Activated T-cell treated with anti-CD3 and anti-CD28 coated beads, Interleukin-2, amount 50 U/mL, for 72 hours (primary cell): ENCODE measurements at places on chromosomes 16 and 17.

GRCh38 chr16:75065149-75065505 lies 51.5 kb downstream of the LDHD start:
- peak; percentile 42 for DNase-seq

- DNase-seq, result no peak
These were observed 15.4 kb upstream of the NDEL1 start for GRCh38 chr17:8420041-8420934.

- DNase-seq, result no peak
These were observed 54.0 kb upstream of the COX10 start for GRCh38 chr17:14015271-14015670.

- no peak for DNase-seq
These were observed 25.8 kb downstream of the SMPD3 start for GRCh38 chr16:68422396-68422960.

DNA sequence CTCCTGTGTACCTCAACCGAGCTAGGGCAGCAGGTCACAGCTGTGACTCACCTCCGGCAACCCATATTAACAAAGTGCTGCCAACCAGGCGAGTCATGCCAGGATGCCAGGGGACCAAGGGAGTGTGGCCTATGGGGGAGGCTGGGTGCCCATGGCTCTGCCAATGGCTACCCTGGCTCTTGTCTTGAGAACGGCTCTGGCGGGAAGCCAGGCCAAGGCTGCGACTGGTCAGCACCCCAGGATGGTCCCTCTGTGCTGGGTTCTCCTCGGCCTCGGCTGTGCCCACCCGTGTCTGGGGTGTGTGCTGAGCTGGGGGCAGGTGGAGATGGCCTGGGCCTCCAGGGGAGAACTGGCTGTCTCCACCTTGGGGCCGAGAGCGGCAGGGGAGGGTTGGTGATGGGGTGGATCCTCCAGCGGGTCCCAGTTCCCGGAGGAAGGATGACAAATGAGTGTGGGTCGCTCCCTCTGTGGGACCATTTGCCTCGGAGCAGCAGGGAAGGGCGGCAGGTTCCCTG lies 75.8 kb downstream of the MRC2 start:
- peak; percentile 31 for DNase-seq

DNA sequence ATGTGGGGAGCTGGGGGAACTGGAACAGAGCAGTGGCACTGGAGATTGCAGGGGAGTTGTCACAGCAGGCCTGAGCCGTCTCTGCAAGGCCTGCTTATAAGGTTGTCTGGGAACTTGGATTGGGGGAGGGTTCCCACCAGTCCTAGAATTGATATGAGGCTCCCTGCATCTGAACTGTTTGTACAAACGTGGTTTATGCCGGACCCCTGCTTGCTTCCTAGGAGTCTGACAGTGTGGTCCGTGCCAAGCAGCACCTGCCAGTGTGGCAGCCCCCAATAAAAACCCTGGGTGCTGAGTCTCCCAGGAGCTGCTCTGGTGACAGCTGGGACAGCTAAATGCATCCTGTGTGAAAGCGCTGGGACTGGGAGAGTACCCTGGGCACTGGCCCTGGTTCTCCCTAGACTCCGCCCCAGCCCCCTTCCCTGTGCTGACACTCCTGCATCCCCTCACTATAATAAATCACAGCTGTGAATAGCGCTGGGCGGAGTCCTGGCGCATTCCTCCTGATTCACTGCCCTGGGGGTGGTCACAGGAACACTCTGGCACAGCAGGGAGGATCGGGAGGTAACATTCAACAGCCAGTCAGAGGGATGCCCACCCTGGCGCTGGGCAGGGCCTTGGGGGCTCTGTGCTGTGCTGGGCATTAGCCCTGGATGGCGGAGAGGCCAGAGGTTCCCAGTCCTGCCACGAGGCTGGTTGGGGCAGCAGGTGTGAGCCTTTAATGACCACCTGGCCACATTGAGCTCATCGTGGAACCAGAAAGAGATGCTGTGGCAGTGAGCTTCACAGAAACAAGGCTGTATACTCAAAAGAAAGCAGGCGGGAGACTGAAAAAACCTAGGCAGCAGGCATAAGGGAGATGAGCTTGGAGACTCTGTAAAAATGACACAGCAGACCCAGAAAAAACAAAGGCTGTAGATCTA lies 45.6 kb downstream of the RMI2 start:
- DNase-seq, result no peak

DNA sequence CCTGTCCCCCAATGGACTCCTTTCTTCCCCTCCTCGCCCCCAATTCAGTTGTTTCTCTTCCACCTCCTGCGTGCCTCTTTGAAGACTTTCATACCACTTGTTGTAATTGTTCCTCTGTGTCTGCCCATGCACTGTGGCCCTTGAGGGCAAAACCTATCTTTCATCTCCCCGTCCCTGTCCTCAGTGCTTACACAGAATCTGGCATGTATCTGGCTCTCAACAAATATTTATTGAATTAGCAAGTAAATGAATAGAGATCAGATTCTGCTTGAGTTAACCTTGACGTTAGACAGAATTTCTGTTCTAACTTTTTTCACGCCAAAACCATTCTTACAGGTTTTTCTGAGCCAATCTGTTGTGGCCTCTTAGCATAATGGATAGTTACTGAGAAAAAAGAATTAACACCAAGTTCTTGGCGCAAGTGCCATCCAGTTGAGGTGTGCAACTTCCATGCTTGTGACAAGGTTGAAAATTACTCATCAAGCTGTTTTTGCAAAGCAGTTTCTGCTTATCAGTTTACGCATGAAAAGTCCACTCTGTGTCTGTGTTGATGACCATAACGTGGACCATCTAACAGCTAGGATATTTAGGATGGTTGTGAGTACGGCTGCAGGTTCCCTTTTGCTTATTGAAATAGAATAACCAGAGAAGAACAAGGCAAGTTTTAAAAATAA lies 215.1 kb downstream of the PRKCA start:
- DNase-seq, result no peak

- no peak for DNase-seq
These were observed 85.5 kb downstream of the GSG1L start for GRCh38 chr16:27977966-27978365.

DNA sequence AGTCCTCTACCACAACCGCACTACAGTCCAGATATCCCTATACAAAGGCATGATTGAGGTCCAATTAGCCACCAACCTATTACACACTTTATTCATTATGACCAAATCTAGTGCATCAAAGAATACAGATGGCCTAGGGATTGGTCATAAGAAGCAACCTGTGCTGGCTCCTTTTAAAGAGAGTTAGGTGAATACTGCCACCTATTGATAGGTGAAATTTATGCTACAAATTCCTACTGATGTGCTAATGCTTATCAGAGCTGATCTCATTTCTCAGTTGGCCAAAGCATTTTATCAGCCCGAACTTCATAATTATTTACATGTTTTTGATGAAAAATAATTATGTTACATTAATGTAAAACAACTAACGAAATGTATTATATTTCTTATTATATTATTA lies 166.3 kb downstream of the ANKFN1 start:
- no peak for DNase-seq

DNA sequence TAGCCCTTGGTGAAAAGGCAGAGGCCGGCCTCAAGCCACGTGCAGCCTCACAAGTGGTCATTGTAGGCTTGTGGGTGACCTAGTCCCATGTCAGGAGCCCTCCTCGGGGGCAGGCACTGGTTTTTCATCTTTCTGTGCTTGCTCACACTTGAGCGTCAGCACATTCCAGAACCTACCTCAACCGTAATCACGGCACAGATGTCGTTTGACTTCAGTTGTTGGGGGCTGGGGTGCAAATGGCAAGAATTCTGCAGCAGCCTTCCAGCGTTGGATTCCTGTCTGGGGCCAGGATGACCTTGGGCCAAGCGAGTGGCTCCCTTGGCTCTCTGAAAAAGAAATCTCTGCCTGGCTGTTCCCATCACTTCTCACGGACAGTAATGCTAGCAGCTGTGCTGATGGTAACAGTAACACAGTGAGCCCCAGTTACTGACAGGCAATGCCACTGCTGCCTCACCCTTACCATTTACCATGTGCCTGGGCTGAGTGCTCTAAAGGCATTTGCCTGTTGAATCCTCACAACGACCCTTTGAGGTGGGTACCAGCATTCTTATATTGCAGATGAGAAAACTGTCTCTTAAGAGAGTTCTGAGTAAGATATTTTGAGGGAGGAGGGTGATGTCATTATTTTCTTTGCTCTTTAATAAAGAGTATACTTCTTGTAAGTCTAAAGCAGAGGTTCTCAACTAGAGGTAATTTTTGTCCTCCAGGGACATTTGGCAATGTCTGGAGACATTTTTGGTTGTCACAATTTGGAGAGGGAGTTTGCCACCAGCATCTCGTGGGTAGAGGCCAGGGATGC lies 46.5 kb downstream of the KSR1 start:
- no peak for DNase-seq

- no peak for DNase-seq
These were observed 5.5 kb downstream of the SEC14L1 start for GRCh38 chr17:77146246-77146632.

- DNase-seq, result no peak
These were observed 27.8 kb downstream of the TMEM204 start for GRCh38 chr16:1561266-1561665.

- DNase-seq, result peak; percentile 96
These were observed 1.7 kb downstream of the MYO15B start for GRCh38 chr17:75589012-75589918.

DNA sequence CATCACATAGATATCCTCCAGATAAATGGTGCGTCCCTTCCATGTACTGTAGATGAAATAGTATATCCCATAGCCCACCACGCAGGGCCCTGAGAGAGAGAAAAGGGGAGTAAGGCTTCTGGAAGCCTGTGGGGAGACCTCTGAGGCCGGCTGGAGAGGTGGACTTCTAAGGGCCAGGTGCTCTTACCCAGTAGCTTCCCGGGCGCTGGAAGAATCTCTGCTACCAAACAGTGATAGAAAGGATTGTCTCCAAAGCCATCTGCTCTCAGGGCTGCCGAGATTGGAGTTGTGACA lies 718 bp downstream of the SAT2 start:
- no peak for DNase-seq

GRCh38 chr17:34399725-34400124 lies 36.7 kb upstream of the CCL1 start:
- DNase-seq, result no peak

DNA sequence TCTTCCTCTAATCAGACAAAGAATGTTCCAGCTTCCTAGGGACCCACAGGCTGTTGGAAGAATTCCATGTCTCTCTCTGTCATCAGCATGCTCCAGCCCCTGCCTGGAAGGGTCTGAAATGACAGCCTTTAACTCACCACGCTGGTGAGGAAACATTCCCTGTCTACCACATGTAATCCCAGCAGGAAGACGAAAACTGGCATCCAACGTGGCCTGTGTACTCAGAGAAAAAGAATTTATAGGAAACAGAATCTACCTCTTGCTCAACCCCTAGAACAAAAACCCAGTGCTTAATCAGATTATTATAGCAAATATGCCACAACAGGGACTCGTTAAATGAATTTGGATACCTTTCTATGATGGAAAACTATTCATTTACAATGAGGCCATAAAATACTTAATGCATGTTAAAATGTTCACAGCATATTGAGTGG lies 147.3 kb upstream of the FOXF1 start:
- no peak for DNase-seq

GRCh38 chr16:84062734-84063640 lies 20.4 kb upstream of the SLC38A8 start:
- peak; percentile 76 for DNase-seq

GRCh38 chr17:39979016-39979670 lies 1.5 kb upstream of the PSMD3 start:
- no peak for DNase-seq

- no peak for DNase-seq
These were observed 1.2 kb upstream of the COX6A2 start for GRCh38 chr16:31429314-31429713.

- no peak for DNase-seq
These were observed 115.5 kb upstream of the COX10 start for GRCh38 chr17:13953841-13954240.

- DNase-seq, result no peak
These were observed 35.8 kb downstream of the MAF start for GRCh38 chr16:79564671-79565107.

DNA sequence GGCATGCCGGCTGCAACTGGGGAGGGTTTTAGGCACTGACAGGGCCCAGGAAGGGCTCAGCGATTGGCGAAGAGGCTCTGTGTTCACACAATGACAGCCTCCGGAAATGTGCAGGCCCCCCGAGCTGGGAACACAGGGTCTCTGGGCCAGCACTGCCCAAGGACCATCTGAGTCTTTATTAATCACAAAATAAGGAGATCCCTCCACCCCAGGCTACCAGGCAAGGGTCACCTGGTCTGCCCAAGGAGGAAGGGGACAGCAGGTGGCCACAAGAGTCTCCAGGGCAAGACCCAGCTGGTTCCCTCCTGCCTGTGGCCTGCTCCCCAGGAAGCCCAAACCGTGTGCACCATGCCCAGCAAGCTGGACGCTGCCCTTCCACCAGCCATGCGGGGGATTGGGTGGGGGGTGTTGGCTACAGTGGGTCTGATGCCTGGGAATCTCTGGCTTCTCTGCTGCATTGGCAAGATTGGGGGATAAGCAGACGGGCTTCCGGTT lies 52.1 kb upstream of the TNRC6C start:
- DNase-seq, result no peak

DNA sequence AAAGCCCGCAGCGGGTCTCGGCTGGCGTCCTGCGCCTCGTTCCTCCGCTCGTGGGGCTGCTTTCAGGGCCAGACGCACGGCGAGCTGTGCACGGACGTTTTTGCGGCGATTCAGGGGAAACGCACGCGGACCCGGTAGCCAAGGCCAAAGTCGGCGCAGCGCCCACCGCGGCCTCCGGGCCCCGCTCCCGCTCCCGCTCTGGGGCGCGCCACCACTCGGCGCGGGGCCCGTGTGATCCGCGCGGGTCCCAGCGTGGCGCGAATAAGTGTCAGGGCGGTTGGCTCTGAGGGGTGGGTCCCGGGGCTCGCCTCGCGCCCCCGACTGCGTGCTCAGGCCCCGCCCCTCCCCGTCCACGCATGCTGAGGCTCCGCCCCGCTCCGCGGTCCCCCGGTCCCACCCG lies 694 bp upstream of the TBCD start:
- DNase-seq, result no peak

- DNase-seq, result no peak
These were observed 902 bp downstream of the STAC2 start for GRCh38 chr17:39224778-39225307.

- no peak for DNase-seq
These were observed 504.1 kb upstream of the GOT2 start for GRCh38 chr16:59238246-59238645.

GRCh38 chr16:52869243-52869642 lies 183.5 kb downstream of the CHD9NB start:
- no peak for DNase-seq

GRCh38 chr16:31874366-31875111 lies 932 bp downstream of the ZNF267 start:
- DNase-seq, result peak; percentile 67

GRCh38 chr16:72829846-72830775 lies 217.8 kb downstream of the ZFHX3 start:
- peak; percentile 21 for DNase-seq

- DNase-seq, result no peak
These were observed 14.7 kb downstream of the ALOX15B start for GRCh38 chr17:8053600-8053999.

DNA sequence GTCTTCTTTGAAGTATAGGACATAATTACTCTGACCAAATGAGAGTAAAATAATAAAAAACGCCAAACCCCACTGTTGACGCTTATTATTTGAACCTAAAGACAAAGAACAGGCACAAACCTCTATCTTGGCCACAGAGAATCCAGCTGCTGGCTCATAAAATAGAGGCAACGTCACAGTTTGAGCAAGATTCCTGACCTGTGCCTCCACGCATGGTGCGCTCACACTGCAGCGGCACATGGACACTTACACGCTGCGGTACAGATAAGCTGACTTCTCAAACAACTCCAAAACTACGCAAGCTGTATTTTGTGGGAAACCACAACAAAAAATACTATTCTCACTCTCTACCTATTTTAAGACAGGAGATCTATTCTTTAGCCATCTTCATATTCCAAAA lies 38.8 kb upstream of the TRAP1 start:
- DNase-seq, result no peak

- DNase-seq, result no peak
These were observed 3.5 kb downstream of the PIPOX start for GRCh38 chr17:29046473-29046839.
